BJ (cell line): ENCODE measurements at places on chromosomes 1 and 21. TPM values are rescaled to one million over a fixed set of nuclear protein-coding genes. Genes with fewer than 3 reads are reported as not detected.

DNA sequence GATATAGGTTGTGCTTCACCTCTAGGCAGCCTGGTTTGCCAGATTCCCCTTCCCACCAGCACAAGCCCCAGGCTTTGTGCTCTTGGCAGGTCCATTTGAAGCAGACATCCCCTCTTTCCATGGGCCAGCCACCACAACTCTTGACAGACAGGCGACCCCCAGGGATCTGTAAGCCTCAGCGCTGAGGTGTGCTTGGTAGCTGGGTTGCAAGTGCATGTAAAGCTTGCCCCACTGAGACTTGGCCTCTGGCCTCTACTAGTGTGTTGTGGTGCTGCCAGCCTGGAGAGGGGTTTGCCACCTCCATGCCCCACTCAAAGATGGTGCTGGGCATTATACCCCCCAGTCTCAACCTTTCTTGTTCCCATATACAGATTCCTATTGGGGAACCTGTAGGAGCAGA lies 103.9 kb downstream of the HMCN1 start:
- no peak for DNase-seq

DNA sequence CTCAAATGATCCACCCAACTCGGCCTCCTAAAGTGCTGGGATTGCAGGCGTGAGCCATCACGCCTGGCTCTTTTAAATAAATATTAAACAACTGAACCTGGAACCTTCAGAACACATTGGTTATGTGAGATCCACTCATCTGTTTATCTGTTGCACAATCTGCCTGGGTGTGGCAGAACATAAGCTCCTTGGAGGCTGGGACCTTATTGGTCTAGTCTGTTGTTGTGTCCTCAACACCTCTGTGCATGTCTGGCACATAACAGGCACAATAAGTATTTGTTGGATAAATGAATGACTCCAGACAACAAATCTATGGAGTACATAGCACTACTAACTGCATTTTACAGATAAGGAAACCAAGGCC lies 4.1 kb upstream of the NBL1 start:
- DNase-seq = no peak

DNA sequence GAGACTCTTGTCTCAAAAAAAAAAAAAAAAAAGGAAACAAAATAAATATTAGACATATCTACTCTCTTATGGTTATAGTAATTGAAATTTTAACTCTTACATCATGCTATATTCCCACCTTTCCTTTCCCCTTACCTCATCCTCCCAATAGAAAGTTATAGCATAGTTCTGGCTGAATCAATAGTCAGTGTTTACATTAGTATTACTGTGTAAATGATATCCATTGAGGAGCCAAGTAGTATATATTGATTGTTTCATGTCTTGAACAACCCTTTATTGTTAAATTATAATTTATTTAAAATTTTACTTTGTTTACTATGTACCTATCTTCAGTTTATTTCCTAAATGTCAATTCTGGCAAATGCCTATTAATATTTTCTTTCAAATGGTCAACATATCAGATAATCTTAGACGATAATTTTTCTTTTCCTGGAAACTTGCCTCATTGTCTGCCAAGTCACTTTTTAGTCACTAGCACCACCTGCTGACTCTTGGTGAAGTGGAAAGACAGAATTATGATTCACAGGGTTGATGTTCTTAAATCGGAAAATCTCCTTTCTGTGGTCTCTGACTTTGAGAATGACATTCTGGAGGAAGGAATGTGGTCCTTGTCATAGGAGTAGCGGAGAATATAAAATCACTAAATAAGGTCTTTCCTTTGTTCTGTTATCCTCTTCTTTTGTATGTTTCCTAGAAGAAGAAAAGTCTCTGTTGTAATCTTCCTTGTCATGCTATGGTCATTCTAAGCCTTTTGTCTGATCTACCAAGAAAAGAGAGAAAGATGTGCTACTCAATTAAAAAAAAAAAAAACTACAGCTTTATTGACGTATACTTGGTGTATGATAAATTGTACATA lies 8.6 kb downstream of the HJV start:
- DNase-seq = no peak

OR10J1 gene
- polyA plus RNA-seq = not detected in 2 replicates

C8A gene
- not detected in 2 replicates for polyA plus RNA-seq

- DNase-seq = no peak
These were observed 13.4 kb downstream of the SLC22A15 start for GRCh38 chr1:115989699-115990098.

DNA sequence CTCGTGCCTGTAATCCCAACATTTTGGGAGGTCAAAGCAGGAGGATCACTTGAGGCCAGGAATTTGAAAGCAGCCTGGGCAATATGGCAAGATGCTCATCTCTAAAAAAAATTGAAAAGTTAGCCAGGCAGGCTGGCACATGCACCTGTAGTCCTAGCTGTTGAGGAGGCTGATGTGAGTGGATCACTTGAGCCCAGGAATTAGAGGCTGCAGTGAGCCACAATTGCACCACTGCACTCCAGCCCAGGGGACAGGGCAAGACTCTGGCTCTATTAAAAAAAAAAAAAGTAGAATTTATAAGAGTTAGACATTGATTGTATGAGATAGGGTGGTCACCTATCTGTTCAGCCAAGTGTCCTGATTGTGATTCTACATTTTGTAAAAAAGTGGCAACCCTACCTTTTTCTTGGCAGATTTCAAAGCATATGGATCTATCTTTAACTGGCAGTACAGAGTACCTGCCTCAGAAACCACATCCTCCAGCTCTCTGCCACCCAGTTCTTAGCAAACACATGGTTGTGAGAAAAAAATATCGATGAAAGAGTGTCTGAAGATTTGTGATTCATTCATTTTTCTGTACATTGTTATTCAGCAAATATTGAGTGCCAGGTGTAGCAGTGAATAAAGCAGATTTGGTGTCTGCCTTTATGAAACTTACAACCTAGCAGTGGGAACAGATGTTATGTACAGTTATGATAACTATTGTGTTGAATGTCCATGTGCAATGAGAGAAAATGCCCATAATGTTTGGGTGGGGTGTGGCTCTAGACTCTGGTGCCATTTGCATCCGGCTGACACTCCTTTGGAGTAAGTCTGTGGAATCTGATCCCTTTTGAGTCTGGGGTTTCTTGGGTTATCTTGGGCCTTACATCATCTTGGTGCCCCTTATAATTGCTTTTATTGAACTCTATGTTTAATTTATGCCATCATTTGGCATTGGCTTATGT lies 82.5 kb downstream of the ST3GAL3 start:
- DNase-seq = no peak

ATP1A4 gene
- polyA plus RNA-seq = not detected in 2 replicates

DNA sequence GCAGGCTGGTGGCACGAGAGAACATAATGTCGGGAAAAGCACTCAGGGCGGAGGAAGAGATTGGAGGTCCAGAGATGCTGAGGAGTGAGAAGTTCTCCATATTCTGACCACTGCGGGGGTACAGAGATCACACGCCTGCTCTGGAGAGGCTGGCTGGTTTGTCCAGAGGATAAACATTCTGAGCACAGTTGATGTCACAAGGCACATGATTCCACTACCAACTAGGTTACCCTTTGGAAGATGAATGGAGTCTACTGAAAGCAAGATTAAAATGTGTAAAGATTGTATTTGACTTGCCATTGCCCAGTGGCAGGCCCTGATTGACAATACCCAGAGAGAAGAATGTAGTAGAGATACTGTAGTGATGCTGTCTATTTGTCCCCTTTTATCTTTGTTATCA lies at the start of gene SPATA46:
TSS of gene SPATA46 (minus strand) at position 164 of the 400 bp plus-strand sequence. CDS start at position 100, 64 bp downstream.
- no peak for DNase-seq

GRCh38 chr1:184800876-184801275 lies 46.2 kb upstream of the EDEM3 start:
- DNase-seq = no peak

DNA sequence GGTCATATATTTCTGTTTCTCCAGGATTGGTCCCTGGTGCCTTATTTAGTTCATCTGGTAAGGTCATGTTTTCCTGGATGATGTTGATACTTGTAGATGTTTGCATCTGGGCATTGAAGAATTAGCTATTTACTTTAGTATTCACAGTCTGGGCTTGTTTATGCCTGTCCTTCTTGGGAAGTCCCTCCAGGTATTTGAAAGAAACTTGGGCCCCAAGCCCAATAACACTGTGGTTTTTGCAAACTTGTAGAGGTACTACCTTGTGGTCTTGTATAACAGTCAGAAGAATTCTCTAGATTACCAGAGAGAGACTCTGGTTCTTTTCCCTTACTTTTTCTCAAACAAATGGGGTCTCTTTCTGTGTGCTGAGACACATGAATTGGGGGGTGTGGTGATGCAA lies 251.4 kb upstream of the B3GALT2 start:
- DNase-seq = no peak

- no peak for DNase-seq
These were observed 1.5 kb downstream of the ZNF691 start for GRCh38 chr1:42847721-42848460.

CRYAA gene
- polyA plus RNA-seq = not detected in 2 replicates

DNA sequence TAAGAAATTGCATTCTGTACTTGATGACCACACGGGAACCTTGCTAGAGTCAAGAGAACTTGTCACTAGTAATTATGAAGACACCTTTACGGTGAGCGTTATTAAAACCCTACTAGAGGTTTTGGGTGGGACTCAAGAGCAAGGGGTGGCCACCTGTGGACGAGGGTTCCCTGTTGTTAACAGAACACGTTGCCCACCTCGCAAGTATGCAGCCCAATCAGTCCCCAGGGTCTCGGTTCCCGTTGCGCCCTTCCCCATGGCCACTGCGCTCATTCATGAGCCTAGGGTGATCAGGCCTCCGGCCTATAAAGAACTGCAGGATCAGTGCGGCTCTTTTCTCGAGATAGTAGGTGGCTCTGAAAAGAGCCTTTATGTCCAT lies 30.2 kb upstream of the RNF187 start:
- no peak for DNase-seq

- no peak for DNase-seq
These were observed 68.4 kb upstream of the ADGRL4 start for GRCh38 chr1:79074975-79075374.

TNFAIP8L2 gene
- not detected in 2 replicates for polyA plus RNA-seq

DNA sequence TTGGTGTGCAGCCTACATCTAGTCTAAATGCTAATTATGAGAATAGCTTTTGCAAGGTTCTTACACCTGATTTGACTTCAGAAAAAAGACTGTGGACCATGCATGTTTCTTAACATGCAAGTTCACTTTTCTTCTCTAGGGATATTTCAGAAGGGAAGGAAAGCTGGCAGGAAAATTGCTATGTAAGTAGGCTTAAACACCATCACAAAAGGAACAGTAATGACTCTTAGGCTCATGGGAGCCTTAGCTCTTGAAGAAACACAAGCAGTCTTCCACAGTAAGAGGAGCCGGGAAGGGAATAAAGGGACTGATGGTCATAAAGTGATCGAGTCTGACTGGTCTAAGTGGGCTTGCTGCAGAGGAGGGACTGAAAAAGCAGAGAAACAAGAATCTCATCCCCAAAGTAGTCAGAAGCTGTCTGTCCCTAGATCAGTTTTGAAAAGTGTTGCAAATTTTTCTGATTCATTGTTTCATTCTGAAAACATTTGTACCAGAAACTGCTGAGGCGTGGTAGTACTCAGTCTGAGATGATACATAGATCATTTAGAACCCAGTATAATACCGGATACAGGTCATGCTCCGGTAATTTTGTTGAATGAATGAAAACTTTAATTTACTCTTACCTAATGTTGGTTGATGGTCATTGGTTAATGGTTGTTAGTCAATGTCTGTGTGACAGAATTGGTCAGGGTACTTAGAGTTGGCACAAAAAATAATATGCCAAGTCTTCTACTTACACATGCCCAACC lies 40.9 kb downstream of the SMYD2 start:
- DNase-seq = no peak

GRCh38 chr1:178119628-178120027 lies 25.7 kb downstream of the RASAL2 start:
- DNase-seq = no peak

DNA sequence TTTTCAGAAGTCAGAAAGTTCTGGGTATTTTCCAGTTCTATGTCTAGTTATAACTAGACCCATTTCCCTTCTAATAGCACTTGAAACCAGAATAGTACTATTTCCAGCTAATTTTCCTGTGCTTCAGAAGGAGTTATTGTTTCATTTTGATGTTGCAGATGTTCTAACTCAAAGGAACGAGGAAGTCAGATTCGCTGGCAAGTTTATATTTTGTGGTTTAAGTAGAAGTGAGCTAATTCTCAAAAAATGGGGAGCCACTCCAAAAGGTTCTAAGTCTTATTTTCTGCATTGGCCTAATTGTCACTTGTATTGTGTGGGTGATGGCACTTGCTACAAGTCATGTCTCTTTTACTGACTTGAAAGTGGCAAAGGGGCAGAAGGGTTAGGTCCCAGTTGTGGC lies 18.1 kb downstream of the CCDC185 start:
- peak; percentile 44 for DNase-seq

HES3 gene
- polyA plus RNA-seq = not detected in 2 replicates

FCGR3B gene
- polyA plus RNA-seq = not detected in 2 replicates

FAM110D gene
- polyA plus RNA-seq = not detected in 2 replicates

GRCh38 chr1:59198564-59198963 lies 98.3 kb upstream of the FGGY start:
- DNase-seq = no peak

DNA sequence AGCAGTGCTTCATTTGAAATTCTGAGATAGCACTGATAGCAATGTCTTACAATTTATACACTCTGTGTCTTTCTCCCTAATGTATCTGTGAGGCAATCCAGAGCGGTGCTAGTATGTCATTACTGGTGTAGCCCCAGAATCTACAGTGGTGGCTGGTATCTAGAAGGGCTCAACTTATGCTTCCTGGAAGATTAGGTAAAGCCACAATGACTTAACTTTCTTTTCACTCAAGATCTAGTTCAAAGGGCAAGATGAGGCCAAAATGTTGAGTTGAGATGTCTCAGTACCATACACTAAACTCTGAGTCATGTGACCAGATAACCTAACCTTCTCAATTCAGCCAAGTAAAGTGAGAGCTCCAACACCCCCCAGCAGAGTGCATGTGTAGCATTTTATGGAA lies 77.5 kb downstream of the PAPPA2 start:
- no peak for DNase-seq

- DNase-seq = no peak
These were observed 6.7 kb downstream of the CRP start for GRCh38 chr1:159707472-159708260.

DNA sequence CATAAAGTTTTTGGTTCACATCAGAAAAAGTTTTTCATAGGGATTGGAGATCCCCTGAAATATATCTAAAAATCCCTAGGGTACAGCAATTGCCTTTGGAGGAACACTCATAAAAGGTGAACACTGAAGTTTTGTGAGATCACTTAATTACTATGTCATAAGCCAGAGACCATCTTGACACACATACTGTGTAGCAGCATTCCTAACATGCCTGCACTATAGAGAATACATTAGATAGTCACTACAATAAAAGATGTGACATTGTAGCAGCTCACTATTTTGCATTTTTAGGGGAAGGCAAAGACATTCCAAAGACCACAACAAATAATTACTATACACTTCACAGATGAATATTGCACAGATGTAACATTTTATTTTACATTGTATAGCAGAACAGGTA lies 779.9 kb downstream of the KCNT2 start:
- DNase-seq = no peak

KAZN gene
- polyA plus RNA-seq = 4.3 and 5.5 TPM in 2 replicates

DMBX1 gene
- not detected in 2 replicates for polyA plus RNA-seq
